ENCODE measurements at places on chromosomes 6 and 20.

GRCh38 chr20:62570897-62571668 lies 71.2 kb upstream of the SLCO4A1 start:
- DNase-seq, result no peak

DNA sequence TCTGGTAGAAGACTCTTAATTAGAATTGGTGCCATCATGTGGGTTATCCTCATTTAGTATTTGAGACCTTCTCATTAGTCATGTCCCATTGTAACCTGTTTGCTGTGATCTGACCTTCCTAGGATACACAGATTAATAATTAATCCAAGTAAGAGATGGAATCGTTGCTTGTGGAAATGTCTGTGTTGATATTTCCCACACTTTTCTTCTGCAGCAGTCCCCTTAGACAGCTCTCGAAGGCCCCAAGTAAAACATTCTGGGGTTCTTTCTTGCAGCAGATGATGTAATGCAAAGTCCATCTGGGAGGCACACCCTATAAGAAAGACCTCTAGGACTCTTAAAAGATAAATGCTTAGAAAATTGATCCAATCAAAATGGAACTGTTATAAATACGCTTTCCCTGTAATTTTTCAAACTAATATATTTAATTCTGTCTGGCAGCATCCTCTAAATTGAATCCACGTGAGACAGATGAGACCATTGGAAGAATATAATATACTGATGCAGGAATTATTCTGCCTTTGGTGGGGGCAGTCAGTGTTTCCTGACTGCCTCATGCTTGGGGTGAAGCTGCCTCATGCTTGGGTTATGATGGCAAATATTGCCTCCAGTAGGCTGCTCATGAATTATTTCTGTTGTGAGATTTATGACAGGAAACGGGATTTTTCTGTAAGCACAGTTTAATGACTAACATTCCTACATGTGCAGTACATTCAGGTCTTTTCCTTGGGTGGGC lies 54.5 kb upstream of the ARMC2 start:
- no peak for DNase-seq

DNA sequence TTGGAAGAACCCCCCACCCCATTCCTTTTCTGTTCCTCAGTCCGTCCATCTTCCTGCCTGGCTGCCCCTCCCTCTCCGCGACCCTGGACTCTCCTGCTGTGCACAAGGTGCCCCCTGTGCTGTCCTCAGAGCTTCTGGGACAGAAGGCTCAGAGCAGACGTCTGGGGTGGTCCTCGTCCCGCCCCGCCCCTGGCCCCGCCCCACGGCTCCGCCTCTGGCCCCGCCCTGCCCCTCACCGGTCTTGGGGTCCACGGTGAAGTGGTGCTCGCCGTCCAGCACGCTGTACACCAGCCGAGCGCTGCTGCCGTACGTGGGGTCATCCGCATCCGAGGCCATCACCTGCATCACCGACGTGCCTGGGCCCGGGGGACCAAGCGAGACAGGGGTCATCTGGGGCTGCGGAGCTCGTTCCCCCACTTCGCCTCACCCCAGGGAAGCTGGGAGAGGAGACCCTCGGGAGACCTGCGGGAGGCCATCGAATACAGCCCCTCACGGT lies 81.0 kb downstream of the CDH22 start:
- DNase-seq, result no peak

- no peak for DNase-seq
These were observed 176.6 kb upstream of the TAB2 start for GRCh38 chr6:149140910-149141290.

- DNase-seq, result no peak
These were observed 109.0 kb downstream of the GJA10 start for GRCh38 chr6:90003069-90003795.

- DNase-seq, result no peak
These were observed 123.3 kb upstream of the SLC2A12 start for GRCh38 chr6:134175532-134176263.

GRCh38 chr6:123810214-123810613 lies 6.5 kb downstream of the NKAIN2 start:
- DNase-seq, result no peak

- DNase-seq, result no peak
These were observed 18.6 kb downstream of the SNX14 start for GRCh38 chr6:85574932-85575598.

- DNase-seq, result no peak
These were observed 101.1 kb upstream of the LRFN2 start for GRCh38 chr6:40688214-40688761.

GRCh38 chr6:14274546-14275492 lies 157.2 kb downstream of the CD83 start:
- DNase-seq, result no peak

DNA sequence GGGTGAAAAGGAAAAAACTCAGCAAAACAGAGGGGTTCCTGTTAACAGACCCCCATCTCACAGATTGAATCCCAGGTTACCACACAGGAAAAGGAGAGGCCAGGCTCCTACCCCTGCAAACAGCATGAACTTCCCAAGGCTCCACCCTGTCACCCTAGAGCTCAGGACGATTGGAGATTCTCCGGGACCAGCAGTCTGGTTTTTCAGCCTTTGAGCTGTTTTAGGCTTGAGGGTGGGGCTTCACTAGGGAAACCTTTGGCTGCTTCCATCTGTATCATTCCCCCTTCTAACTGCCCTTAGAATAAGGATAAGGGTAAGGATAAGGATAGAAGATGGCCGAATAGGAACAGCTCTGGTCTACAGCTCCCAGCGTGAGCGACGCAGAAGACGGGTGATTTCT lies 16.0 kb downstream of the C6orf58 start:
- no peak for DNase-seq

DNA sequence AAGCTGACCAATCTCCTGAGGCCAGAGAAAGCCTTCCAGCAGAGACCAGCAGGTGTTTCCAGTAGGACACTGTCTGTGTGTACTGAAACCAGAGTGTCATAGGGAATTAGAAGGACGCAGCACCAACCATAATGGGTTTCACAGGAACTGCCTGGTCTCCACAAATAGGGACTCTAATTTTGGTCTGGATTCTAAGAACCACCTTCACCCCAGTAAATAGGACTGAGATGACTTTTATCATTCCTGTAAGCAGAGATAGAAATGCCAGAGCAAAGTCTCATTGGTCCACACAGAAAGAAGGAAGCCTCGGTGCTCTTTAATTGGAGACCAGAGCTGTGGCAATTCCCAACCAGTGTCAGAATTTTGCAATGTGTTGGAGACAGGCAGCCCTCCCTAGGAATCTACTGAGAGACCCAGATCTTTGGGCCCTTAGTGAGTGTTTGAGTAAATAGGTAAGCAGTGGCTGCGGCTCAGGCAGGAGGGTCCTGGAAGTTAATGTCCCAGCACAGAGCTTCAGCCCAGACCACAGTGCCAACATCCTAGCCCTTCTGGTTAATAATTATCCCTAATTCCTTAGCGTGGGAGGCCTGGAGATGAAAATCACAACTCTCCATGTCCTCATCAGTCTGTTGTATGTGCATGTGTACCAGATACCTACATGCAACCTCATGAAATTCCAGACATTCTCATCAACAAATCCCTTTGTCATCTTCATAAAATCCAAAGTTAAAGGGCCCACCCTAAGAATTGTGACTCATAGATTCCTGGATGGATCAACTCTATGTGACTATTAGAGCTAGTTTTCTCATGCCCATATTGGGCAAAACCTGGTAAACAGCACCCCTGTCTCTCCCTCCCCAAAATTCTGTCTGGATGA lies 81.2 kb downstream of the UNC5CL start:
- peak; percentile 55 for DNase-seq

DNA sequence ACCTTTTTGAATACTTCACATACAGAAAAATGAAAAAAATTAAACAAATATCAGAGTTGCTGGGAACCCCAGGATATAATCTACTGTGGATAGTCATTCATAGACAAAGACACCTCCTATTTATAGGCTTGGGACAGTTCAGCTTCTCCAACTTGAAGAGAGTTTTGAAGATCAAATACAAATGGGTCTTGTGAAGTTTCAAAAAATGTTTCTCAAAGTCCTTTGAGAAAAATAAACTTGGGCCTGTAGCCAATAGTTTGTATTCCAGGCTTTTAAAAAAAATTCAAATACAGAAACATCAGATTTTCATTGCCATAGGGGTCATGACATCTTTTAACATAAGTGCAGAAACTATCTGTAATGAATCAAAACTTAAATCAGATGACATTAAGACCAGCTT lies 334.8 kb downstream of the LAMA2 start:
- no peak for DNase-seq

DNA sequence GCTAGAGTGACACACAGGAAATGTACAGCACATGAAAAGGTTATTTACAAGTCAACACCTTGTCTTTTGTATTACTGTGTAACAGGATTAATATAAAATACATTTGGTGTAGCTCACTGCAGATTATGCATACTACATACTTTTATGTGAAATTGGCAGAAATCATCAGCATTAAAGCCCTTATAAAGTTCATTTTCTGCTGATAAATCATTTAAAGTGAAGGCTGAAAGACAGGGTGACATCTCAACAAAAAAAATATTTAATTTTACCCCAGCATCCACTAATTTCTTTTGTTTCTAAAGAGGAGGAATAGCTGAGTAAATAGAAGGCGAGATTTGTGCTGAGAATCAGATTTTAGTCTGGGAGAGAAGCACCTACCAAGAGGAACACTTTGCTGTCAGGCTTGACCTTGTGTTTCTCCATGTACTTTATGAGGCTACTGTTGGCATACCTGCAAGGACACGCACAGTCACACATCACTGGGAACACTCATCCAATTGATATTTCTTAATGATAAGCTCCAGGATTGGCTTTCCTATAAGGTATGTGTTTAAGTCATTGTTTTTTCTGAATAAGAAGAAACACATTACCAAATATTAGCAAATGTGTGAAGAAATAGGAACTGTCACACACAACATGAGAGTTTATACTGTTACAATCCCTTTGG lies 146.6 kb upstream of the SLC22A16 start:
- DNase-seq, result no peak

- DNase-seq, result peak; percentile 24
These were observed 760 bp upstream of the IBTK start for GRCh38 chr6:82248273-82248735.

DNA sequence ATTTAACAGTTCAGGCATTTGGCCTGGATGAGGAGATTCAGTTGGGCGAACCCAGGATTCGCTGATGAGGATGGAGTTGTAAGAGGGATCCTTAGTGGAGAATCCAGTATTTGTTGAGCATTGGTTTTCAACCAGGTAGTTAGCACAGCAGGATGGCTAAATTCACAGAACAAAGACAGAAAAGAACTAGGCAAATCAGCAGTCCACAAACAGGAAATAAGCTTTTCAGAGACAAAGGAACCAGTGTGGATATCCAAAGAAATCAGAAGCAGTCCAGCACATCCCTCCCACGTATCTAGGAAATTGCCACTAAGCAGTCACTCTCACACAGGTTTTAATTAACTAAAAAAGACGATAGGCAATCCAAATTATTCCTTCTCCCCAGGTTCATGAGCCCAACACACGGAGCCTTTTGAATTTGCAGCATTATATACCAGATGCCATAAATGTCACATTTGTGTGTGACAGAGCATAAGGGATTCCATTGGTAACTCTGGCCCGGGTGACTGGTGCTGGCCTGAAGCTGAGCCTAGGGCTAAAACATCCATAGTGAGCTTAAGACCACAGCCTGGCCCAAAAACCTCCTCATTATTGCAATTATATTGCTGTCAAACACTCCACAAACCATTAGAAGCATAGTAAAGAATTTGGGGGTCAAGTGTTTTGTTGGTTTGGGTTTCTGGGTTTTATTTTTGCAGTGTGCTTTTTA lies 131.5 kb downstream of the SOBP start:
- no peak for DNase-seq

DNA sequence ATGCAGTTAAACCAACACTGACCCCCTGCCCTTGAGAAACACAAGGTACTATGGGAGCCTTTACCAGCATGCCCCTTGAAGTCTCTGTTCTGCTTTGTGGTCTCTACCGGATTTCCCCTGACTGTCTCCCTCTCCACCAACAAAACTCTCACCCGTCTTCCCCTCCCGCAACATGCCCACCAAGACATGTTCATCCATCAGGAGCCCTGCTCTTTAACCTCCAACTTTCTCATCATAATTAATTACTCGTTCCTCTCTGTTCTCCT lies 1.1 kb downstream of the ZNF165 start:
- DNase-seq, result no peak

- no peak for DNase-seq
These were observed 8.2 kb downstream of the ASXL1 start for GRCh38 chr20:32366380-32366779.

DNA sequence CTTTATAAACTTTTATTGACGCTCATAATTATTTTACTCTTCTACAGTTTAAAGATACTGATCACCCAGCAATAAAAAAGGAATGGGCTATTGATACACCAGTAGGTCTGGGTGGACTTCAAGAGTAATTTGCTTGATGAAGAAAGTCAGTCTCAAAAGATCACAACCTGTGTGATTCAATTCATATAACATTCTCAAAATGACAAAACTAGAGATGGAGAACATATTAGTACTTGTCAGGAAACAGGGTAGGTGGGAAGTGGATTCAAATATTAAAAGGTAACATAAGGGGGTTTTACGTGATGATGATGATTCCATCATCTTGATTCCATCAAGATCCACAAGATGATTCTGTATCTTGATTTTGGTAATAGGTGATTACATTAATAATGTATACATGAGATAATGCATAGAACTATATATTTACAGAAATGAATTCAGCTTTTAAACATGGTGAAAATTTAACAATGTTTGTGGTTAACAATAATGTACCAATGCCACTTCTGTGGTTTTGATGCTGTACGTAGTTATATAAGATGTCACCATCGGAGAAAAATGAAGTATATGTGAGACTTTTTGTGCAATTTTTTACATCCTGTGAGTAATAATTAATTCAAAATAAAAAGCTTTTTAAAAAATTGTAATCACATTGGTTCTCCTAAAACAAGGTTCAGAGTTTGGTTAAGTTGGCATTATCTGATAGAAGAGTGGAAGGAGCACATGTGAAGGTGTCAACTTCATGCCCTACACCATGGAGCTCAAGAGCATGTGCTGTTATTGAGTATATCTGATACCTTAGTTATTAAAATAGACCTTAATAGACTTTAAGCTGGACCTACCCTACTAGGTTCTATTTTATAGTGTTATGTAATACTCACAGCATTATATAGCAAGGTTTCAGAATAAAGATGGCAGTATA lies 66.3 kb upstream of the DYNLRB1 start:
- DNase-seq, result no peak

- DNase-seq, result no peak
These were observed 35.7 kb downstream of the CEBPB start for GRCh38 chr20:50226093-50226974.

DNA sequence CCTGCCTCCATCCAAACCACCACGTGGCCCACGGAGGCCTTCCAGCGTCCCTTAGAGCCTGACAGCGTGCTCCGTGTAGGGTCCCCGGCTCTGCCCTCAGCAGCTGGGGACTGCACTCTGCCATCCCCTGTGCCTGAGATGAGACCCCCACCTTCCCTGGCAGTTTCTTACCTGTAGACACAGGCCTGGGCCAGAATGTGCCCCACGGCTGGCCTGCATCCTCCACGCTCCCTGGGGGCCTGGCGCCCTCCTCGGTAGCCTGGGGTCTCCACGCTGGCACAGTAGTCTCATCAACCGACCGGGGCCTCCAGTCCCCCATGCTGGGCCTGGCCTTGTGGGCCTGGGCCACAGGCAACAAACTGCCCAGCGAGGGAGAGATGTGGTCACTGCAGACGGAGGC lies 9.6 kb downstream of the DACT2 start:
- no peak for DNase-seq
